ENCODE measurements at places on chromosomes 1 and 21.
A peak's percentile ranks its signal among the peaks of the same experiment; 100 is the strongest.

DNA sequence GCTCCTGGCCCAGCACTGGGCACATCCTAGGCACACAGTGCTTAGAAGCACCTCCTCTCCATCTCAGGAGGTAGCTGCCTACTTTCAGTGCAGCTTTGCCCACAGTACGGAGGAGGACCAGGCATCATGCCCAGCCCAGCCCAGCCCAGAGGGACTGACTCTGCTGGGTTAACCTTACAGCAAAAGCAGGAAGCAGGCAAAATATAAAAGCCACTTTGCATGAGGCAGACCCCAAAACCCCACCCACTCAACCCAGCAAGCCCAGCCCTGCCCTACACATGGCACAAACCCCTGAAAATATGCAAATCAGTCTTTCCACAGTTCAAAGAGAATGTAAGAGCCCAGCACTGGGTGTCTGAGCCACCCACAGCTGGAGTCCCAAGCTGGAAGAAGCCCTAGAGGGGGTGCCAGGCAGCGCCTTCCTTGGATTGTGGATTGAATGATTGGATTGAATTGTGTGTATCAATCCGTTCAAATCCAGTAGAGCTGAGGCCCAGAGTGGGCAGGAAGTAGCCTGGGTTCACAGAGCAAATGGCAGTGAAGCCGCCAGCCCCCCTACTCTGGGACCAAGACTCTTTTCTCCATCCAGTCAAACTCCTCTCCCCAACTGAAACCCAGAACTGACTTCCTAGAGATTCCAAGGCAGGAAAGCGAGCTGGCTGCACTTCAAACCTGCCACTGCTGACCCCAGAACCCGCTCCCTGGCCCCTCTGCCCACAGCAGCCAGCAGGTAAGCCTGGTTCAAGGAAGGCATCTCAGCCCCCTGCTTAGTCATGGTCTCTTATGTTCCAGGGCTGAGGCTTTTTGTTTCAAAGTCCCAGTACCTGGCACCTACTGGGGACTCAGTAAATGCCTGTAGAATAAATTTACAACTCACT is 117.7 kb downstream of the LACTBL1 start:
- DNase-seq = no peak

DNA sequence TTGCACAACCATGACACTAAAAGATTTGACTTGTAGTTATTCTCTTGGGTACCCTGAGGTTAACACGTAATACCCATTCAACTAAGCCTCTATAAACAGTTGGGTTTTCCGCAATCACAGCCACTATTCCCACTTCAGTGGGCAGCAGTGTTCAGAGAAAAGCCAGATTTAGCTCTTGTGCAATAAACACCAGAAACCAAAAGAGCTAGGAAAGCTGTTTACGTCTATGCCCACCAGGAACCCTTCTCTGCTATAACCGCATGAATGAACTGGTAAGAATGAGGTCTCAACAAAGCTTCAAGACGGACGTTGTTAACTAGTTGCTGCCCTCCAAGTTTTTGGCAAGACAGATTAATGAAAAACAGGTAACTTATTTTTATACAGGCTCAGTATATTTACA is 101.3 kb downstream of the SLC45A1 start:
- no peak for DNase-seq

- no peak for DNase-seq
Observed at GRCh38 chr21:22965455-22966135, 1967.4 kb downstream of the NCAM2 start.

DNA sequence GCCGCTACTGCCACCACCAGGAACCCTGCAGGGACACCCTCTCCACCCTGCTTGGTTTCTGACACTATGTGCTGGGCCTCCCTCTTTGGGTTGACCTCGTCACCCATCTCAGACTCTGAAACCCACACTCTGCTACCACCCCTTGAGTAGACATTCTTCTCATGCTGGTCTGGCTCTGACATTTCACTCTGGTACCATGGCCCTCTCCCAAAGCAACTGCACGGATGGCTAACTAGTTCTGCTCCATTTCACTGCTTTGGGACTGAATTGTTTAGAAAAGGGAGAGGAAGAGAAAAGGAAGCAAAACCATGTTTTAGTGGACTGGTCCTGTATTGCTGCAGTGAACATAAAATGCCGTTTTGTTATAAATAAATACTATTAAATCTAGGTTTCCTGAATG is 137.8 kb downstream of the KCNK2 start:
- DNase-seq = no peak

- no peak for DNase-seq
Observed at GRCh38 chr1:5881526-5882222, 110.6 kb downstream of the NPHP4 start.

DNA sequence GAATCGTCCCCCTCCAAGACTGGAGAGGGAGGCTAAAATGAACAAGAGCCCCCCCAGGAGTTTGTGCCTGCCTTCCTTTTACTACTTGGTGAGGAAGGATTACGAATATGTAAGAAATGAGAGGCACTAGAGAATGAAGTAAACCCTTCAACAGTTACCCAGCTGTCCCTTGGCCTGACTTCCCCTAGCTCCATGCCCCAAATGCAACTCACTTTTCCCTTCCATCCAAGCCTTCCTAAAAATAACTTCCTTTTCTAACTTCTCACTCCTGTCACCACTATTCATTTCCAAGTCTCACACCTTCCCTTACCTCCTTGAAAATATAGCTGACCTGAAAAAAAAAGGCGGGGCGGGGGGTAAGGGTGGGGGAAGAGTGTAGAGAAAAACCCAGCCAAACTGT is 96.6 kb upstream of the HNRNPU start:
- no peak for DNase-seq

DNA sequence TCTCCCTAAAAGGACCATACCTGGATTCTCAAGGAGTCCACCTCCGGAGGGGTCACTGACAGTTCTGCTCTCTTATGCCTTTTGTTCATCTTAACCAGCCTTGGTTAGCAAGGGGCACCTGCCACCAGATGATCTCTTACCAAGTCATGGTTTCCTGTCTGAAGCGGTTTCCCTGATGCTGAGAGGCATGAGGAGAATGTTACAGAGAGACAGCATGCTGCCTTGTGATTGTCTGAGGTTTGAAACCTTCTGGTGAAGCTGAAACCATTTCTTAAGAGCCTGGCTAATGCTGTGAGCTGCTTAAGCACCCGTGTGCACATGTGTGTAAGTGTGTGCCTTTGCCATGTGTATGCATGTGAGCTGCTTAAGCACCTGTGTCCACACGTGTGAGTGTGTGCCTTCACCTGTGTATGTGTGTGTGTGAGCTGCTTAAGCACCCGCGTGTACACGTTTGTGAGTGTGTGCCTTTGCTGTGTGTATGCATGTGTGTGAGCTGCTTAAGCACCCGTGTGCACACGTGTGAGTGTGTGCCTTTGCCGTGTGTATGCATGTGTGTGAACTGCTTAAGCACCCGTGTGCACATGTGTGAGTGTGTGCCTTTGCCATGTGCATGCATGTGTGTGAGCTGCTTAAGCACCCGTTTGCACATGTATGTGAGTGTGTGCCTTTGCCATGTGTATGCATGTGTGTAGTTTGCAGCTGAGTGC is 136.4 kb upstream of the COL6A1 start:
- DNase-seq = no peak

GRCh38 chr1:230797942-230798365 is 50.8 kb downstream of the CAPN9 start:
- peak; percentile 52 for DNase-seq

DNA sequence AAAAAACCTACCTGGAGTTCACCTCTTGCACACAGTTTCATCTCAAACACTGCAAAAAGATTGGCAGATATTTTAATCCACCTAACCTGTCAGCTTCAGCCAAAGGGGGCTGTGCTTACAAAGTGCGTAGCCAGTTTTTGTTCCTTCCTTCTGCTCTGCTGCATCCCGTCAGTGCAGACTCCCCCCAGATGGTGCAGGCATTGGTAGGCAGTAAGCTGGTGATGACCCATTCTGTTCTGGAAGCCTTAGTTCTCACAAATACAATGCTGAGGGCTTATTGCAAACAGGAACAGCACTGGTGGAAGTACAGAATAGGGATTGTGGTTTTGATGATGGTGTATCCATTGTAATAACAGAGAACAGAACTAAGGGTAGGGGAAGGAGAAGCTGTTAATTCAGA is 239.5 kb downstream of the RYR2 start:
- no peak for DNase-seq

- DNase-seq = no peak
Observed at GRCh38 chr1:172146141-172146850, 274.2 kb upstream of the C1orf105 start.

- no peak for DNase-seq
Observed at GRCh38 chr1:108016451-108016920, 51.5 kb upstream of the VAV3 start.

DNA sequence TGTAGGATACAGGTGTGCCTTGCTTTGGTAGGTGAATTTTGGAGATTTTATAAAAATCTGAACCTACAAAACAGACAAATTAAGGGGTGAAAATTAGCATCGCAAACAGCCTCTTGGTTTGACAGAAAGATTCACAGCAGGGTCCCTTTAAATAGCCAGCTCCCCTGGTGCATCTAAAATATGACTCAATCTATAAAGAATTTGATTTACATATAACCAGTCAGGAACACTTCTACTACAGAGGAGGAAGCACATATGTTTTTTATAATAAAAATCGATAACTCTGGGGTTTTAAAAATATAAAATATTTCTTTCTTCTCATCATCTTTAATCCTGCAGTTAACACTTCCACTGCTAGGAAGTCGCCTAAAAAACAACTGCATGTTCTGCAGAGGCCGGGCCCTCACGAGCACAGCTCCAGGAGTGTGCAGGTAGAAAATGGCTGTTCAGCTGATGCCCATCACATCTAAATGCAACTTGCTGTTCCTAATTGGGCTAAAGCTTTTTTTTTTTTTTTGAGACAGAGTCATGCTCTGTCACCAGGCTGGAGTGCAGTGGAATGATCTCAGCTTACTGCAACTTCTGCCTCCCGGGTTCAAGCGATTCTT is 203.4 kb downstream of the HS2ST1 start:
- DNase-seq = no peak

GRCh38 chr21:42376338-42376982 is 10.1 kb upstream of the TFF1 start:
- DNase-seq = no peak

DNA sequence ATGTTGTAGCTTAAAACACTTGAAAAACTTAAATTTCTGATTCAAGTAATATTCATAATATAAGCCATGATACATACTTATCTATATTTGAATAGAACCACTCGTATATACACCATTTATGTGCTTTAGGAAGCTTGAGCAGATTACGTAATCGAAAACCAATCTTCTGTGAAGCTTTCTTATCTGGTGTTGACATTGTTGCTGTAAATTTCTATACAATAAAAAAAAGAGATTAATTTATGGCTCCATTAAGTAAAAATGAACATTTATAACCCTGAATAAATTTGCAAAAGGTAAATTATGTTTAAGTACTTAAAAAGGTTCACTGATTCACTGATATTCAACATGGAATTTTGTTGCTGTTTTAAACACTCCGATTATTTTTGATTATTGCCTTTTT is 21.4 kb downstream of the LIN9 start:
- no peak for DNase-seq

GRCh38 chr1:209839875-209840546 is 12.2 kb downstream of the UTP25 start:
- peak; percentile 92 for DNase-seq

DNA sequence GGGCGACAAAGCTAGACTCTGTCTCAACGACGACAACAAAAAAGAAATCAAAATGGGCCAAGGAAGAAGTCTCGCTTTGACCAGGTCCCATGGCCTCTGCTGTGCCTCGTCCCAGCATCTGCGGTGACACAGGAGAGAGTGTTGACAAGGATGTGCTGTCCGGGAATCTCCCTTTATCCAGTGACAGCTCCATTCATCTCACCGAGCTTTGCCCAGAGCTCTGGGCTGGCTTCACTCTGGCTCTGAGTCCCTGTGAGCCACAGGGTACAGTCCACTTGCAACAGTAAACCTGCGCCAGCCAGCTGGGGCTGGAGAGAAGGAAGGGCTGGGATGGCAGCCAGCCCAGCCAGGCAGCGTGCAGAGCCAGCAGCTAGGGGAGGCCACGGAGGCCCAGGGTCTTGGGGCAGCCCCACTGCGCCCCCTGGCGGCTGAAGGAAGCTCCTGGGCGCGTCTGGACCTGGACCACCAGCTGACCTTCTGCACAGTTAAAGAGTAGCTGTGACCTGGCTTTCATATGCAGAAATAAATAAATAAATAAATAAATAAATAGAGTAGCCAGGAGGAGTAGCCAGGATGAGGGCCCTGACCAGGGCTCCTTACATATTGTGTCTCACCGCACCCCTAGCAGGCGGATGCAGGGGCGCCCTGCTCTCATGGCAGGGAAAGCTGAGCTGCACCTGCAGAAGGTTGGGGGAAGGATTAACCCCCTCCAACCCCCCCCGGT is 29.7 kb downstream of the ENO1 start:
- peak; percentile 74 for DNase-seq

DNA sequence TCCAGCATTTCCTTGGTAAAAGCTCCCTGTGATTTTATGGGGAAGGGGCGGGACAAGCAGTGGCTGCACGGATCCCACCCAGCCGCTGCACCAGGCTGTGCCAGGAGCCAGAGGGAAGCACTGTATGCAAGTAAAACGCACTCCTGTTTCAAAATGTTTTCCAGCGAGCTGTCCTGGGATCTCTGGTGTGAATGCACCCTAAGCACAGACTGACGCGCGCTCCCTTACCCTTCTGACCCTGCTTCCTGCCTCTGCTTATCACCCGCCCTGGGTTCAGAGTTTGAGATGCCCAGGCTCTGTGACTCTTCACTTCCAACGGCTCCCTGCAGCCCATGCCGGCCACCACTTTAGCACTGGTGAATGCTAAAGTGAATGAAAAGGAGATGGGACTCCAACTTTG is 131.2 kb downstream of the RHOU start:
- DNase-seq = no peak

DNA sequence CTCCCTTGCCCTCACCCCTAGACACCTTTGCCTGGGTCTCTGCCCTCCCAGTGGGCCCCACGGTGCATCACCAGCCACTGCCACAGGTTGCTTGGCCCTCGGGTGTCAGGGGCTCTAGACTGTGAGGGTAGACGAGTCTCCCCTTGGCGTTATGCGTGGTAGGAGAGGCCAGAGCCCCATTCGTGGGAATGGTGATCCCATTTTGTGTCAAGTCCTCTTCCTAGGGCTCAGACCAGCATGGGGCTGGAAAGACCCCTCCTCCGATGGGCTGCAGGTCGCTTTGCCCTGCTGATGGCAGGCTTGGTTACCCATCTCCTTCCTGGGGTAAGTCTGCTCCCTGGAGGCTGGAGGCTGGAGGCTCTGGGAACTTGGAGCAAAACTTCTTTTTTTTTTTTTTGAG is 42.4 kb downstream of the SLC30A1 start:
- no peak for DNase-seq

Measured in amniotic stem cell (primary cell).